ENCODE measurements at places on chromosomes 12 and 14.

DNA sequence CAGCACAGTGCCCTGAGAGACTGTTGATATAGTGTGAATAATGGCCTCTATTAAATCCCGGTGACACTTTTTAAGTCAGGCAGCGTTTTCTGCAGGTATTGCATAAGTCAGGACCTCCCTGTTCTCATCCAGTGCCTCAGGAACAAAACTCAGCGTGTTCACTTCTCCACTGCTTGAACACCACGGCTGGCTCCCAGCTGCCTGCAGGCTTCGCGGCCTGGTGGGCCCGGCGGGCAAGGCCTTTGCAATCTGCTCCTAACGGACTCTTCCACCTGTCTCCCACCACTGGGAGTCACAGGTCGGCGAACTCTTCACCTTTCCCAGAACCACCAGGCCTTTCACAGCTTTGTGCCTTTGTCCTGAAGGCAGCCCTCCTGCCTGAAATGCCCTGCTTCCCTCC is 18.7 kb downstream of the RFX4 start:
- no peak for DNase-seq

- DNase-seq: no peak
Measured at GRCh38 chr12:87349681-87350080, 679.5 kb downstream of the C12orf50 start.

DNA sequence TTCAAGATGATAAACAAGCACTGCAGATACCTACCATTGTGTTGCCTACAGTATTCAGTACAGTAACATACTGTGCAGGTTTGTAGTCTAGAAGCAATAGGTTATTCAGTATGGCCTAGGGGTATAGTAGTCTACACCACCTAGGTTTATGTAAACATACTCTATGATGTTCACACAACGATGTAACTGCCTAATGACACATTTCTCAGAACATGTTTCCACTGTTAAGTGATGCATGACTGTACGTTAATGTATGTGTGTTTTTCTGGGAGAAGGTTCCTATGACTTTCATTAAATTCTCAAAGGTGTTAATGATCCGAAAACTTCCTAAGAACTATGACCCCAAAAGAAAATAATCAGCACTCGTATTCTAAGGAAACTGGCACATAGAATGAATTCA is 20.9 kb upstream of the CALM1 start:
- no peak for DNase-seq

DNA sequence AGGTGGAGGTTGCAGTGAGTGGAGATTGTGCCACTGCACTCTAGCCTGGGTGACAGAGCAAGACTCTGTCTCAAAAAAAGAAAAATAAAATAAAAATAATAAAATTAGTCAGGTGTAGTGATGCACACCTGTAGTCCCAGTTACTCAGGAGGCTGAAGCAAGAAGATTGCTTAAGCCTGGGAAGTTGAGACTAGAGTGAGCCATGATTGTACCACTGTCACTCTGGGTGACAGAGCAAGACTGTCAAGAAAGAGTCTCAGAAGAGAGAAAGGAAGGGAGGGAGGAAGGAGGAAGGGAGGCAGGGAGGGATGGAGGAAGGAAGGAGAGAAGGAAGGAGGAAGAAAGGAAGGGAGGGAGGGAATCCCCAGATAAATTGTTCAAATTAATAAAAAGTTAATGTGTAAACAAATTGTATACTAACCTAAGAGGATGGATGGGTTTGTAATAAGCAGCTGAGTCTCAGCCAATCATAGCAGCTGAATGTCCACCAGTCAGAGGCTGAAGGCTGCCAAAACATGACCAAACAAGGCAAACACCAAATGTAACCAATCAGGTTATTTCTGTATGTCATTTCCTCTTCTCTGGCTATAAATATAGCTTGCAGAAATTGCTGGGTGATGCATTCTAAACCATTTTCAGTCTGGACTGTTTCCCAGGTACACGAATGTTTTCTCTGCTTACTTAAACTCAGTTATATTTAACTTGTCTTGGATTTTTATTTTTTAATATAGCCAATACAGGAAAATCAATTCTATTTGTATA is 6.1 kb upstream of the CDCA4 start:
- DNase-seq: peak; percentile 28

DNA sequence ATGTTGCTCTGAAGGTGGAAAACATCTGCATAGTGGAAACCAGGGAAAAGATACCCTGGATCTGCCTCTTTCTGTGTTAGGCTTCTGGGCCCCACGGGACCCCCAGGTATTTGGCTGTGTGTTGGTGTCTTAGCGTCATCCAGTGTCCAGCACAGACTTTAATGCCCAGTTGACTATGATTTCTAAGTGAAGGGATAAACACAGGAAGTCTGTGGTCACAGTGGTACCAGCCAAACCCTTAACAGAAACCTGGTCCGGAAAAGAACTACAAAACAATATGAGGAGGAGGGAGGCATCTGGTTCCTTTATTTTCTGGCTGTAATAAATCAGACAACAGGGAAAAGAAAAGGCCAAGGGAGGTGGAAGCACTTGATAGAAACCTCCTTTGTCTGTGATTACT is 56.4 kb downstream of the CMKLR1 start:
- DNase-seq: no peak

DNA sequence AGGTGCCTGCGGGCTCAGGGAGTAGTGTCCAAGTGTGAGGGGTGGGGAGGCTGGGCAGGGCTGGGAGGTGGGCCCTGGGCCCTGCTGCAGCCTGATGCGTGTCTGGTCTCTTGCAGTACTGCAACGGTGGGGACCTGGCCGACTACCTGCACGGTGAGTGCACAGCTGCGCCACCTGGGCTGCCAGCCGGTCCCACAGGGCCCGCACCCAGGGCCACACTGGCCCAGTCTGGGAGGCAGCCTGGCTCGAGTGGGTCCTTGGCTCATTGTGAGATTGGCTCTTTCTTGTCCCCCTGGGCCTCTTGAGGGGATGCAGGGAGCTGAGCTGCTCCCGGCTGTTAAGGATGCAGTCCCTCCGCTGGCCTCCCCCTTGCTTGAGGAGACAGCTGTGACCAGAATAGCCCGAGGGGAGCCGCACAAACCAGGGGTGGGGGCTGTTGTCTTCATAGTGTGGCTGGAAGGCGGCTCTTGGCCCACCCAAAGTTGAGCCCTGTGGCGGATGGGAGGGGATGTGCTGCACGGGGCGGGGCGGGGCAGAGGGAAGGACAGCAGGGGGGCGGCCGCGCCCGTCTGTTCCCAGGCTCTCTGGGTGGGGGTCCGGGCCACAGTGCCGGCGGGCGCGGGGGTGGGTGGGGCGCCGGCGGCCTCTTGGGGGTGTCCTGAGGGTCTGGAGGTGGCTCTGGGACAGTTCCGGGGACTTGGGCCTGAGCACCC is 13.1 kb downstream of the ULK1 start:
- DNase-seq: no peak

- no peak for DNase-seq
Measured at GRCh38 chr12:52364901-52365489, 2.3 kb downstream of the KRT85 start.
